ENCODE measurements at places on chromosomes 5 and 9.

- DNase-seq = peak; percentile 61
Measured at GRCh38 chr9:68500457-68501381, 40.0 kb downstream of the TMEM252 start.

DNA sequence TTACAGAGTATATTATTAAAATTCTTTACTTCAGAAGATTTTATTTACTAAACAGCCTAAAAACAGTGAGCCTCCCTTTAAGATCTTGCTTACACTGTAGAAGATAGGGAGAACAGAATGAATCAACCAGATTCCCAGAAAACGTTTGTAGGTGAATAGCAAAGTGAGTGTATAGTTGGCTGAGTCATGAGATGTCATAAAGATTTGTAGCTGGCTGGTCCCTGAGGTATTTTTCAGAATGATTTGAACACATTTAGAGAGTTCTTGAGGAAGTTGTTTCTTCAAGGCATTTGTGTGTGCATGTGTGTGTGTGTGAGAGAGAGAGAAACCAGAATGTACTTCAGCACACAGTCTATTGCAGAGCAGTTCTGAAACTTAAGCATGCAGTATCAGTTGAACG is 159.4 kb upstream of the PRR16 start:
- peak; percentile 27 for DNase-seq

- no peak for DNase-seq
Measured at GRCh38 chr9:36935768-36936497, 98.1 kb downstream of the PAX5 start.

- DNase-seq = peak; percentile 58
Measured at GRCh38 chr9:121684381-121685145, 33.1 kb downstream of the DAB2IP start.

GRCh38 chr9:3277200-3277599 is 248.6 kb downstream of the RFX3 start:
- DNase-seq = no peak

DNA sequence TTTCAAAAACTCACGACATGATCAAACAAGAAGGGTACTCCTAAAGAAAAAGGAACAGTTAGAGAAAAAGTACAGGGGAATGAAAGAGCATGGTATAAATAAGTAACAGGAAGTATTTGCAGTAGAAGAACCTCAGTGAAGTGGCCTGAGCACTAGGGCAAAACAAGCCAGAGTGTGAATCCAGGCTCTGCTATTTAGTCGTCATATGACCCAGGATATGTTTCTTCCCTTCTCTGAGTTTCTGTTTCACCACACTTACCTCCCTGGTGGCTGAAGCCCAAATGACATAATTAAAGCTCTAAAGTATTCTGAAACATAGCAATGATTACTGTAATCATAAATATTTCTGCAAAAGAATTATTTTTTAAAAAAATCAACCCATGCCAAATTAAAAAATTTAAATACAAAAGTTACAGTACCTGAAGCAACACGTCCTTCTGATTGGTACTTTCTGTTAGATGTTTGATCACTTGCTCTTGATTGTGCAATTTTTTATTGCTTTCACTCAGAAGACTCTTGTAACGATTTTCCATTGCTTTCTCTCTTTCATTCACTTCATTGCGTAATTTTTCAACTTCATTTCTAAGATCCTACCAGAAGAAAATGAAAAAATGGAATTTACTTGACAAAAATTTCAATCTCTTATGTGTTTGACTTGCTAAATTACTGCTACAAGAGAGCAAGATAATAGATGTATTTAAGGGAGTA is 88.9 kb downstream of the CDK5RAP2 start:
- no peak for DNase-seq

- DNase-seq = no peak
Measured at GRCh38 chr9:7783635-7784063, 15.9 kb downstream of the DMAC1 start.
